ENCODE measurements at places on chromosomes 12 and 14.

DNA sequence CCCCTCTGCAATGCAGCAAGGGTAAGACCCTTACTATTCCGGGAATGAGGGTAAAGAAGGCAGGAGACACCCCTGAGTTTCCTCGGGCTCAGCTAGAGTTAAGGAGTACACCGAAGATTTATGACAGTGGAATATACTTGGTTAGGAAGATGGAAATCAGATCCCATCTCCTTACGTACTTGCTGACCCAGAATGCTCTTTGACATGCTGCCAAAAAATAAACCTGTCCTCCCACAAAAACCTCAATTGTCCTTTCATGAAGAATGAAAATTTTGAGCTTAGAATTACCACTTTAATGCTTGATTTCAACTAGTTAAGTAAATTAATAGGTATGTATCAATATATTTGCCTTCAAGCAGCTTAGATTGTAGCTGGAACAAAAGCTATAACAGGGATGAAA lies 99.5 kb downstream of the PRIMA1 start:
- ATAC-seq, result no peak

GRCh38 chr14:54483073-54483745 lies 5.6 kb downstream of the GMFB start:
- ATAC-seq, result no peak

DNA sequence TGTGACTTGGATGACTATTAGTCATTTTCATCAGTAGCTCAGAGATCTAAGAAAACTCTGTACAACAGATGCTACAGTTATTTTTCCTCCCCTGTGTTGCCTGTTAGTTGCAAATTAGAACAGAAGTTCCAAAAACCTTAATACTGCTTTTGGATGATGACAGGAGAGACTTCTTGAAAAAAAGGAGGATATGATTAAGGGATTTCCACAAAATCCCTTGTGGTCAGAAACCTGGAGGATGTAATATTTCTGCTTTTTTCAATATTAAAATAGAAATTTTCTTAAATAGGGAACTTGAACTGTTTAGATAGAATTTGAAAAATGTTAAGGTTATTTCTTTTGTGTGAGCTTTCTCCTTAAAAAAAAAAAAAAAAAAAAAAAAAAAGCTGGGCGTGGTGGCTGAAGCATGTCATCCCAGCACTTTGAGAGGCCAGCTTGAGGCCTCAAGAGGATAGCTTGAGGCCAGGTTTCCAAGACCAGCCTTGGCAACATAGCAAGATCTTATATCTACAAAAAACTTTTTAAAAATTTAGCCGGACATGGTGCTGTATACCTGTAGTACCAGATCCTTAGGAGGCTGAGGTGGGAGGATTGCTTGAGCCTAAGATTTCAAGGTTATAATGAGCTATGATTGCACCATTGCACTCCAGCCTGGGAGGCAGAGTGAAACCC lies 14.1 kb downstream of the CMAS start:
- no peak for ATAC-seq

GRCh38 chr12:74483057-74483456 lies 54.6 kb upstream of the ATXN7L3B start:
- ATAC-seq, result no peak

DNA sequence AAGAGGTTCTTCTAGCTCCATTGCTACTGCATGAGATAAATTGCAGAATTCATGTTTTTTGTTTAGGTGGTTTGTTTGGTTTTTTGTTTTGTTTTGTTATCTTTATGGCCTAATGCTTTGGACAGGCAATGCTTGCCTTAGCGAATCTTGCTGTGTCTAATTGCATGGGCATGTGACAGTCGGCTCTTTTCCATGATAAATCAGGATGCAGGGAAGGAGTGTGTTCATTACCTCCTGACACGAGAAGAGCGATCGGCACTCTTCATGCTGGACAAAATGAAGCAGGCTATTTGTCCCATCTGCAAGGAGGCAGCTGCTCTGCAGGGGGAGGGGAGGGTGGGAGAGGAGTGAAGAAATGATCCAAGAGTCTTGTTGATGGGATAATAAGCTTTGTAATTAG lies 6.5 kb downstream of the CCDC60 start:
- ATAC-seq, result no peak

GRCh38 chr12:19121449-19122018 lies 8.0 kb upstream of the PLEKHA5 start:
- no peak for ATAC-seq

DNA sequence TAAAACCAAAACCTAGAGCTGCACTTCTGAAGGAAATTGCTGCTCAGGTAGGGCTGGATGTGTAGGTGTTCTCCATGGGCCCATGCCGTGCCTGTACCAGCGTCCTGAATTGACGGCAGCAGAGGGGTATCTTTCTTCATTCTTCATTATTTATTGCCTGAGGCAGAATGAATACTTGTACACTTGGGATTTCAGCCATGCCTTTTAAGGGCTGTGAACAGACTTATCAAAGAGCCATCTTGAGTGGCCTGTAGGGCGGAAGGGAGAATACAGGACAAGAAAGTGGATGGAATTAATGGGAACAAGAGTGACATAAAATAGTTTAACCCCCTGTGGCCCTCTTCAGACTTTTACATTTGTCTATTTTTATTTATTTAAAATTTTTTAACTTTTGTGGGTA lies 61.4 kb downstream of the RASSF3 start:
- no peak for ATAC-seq

DNA sequence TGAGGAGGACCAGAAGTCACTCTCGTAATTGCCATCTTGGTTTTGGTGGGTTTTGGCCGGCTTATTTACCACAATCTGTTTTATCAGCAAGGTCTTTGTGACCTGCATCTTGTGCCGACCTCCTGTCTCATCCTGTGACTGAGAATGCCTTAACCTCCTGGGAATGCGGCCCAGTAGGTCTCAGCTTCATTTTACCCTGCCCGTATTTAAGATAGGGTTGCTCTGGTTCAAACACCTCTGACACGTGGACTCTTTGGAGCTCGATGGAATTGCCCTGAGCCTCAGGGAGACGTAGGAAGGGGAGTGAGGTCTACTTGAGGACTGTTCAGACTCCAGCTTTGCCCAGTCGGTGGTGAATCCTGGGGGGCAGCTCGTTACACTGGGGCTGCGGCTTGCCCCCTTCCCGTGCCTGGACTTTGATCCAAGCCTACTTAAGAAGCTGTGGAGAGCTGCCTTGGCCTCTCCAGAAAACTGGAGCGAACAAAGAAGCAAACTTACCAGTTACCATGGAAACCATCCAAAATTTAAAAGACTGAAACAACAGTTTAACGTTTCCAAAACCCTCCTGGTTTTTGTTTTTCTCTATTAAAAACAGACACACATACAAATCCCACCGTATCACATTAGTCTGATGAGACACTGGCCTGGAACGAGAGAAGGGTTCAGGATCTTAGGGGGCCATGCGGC lies 28.0 kb downstream of the CALM1 start:
- ATAC-seq, result no peak

Data from activated CD4-positive, CD25-positive, alpha-beta regulatory T cell treated with anti-CD3 and anti-CD28 coated beads, Interleukin-2, amount 50 U/mL, for 24 hours (primary cell).